Stimulated activated CD4-positive, alpha-beta T cell treated with anti-CD3 and anti-CD28 coated beads, Interleukin-1b, Interleukin-23, amount 100 ng/mL, for 48 hours (primary cell): ENCODE measurements at places on chromosomes 3 and 15.

GRCh38 chr3:55824406-55824805 lies 337.3 kb upstream of the WNT5A start:
- no peak for DNase-seq

DNA sequence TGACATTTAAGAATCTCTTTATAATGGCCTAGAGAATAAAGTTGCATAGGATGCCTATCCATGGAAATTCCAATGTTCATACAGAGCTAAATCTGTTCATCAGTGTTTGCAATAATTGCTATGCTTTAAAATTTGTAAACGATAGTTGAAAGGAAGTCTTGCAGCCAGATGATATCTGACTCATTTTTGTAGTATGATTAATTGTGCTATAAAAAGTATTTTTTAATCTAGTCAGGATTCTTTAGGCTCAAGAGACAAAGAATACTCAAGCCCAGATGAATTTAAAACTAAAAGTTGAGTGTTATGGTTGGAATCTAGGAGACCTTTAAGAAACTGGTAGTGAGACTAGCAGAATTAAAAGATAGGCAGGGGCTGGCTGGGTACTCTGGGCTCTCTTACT lies 50.5 kb downstream of the SUCNR1 start:
- DNase-seq, result no peak

- no peak for DNase-seq
Measured at GRCh38 chr15:68492855-68493254, 60.9 kb upstream of the ITGA11 start.

- no peak for DNase-seq
Measured at GRCh38 chr3:194508491-194509453, 22.0 kb upstream of the ATP13A3 start.

DNA sequence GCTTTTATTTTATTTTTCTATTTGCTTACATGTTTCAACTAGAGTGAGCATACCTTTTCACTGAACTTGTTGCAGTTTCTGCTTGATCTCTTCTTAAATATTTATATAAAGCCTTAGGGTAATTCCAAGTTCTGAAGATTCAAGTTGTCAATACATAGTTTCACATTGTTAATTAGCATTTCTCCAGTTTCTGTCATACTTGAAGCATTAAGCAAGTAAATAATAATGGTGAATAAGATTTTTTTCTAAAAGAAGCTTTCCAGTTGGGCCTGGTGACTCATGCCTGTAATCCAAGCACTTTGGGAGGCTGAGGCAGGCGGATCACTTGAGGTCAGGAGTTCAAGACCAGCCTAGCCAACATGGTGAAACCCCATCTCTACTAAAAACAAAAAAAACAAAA lies 53.9 kb downstream of the CALML4 start:
- no peak for DNase-seq

DNA sequence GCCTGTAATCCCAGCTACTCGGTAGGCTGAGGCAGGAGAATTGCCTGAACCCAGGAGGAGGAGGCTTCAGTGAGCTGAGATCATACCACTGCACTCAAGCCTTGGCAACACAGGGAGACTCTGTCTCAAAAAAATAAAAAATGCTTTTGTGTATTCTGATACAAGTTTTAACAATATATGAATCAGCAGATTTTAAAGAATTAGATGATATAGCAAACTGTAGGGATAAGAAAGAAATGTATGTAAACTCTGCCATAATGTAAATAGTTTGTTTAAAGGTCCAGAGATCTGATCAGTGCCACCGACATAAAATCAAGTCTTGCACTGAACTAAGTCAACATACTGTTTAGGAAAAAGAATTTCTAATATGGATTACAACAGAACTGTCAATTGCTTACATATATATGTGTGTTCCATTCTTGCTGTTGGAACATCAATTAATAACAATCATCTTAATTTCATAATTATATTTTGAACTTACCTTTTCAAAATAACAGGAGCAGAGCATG lies 208.3 kb downstream of the NEK10 start:
- no peak for DNase-seq

- no peak for DNase-seq
Measured at GRCh38 chr3:14758297-14758696, 60.5 kb upstream of the FGD5 start.

DNA sequence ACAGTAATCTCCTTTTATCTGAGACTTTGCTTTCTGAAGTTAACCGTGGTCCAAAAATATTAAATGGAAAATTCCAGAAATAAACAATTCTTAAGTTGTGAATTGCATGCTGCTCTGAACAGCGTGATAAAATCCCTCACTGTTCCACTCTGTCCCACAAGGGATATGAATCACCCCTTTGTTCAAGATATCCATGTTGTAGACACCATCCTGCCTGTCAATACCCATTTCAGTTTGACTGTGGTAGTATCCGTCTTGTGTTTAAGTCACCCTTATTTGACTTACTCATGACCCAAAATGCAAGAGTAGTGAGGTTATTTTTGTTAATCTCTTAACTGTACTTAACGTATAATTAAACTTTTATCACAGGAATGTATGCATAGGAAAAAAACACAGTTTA lies 435.0 kb downstream of the SHQ1 start:
- DNase-seq, result no peak

DNA sequence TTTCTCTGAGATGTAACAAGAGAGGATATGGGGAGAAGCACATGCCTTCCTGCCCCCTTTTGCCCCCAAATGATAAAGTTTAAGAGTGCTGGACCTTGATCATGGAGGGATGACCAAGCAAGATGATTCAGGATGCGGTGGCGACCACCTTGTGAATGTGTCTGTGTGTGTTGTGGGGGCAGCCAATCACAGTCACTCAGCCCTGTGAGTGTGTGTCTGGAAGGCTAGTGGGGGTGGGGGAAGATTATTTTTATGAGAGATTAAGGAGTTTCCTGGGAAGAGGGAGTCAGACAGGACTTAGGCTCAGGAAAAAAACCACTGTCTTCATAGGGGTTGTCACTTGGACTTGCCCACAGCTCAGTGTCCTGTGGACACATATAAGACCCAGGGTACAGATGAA lies 57.8 kb upstream of the KY start:
- DNase-seq, result no peak

DNA sequence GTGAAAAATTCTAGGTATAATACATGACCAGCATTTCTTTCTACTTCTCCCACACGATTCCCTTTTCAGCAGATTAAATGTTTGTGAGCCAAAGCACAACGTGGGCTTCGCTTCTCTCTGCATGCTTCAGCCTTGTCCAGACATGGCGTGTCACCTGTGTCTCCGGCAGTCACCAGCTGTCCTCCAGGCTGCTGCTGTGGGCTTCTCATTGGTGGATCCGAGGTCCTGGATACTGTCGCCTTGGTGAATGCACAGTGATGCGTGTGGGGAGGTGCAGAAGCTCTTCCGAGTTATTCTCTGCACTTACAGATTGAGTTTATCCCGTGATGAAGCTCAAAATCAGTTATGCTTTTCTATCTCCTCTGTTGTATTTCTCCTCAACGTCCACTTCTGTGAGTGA lies 23.0 kb upstream of the GOLGA8J start:
- DNase-seq, result no peak

GRCh38 chr3:141334627-141335250 lies 33.6 kb upstream of the ZBTB38 start:
- DNase-seq, result no peak

DNA sequence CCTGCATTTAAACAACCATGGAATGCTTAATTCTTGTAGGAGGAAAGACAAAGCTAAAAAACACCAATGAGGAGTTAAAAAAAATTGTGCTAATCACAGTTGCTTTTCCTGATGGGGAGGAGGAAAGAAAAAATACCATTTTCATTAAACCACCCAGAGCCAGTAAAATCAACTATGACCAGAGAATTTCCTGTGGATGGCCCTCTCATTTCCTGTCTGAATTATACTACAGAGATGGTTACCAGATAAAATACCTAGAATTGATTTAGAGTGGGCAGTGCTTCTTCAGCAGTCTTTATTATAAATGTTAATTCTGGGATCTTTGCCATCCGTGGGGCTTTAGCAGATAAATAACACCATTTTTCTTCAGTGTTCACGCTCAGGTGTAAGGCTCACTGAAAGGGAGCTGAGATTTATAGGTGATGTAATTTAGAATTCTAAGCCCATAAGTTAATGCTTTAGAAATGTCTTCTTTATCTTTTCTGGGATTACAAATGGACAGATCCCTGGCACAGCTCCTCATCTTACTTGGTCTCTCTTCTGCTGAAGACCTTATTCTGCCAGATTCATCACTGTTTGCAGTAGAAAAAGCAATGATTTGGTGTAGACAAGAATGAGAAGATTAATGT lies 37.9 kb downstream of the RETNLB start:
- no peak for DNase-seq

DNA sequence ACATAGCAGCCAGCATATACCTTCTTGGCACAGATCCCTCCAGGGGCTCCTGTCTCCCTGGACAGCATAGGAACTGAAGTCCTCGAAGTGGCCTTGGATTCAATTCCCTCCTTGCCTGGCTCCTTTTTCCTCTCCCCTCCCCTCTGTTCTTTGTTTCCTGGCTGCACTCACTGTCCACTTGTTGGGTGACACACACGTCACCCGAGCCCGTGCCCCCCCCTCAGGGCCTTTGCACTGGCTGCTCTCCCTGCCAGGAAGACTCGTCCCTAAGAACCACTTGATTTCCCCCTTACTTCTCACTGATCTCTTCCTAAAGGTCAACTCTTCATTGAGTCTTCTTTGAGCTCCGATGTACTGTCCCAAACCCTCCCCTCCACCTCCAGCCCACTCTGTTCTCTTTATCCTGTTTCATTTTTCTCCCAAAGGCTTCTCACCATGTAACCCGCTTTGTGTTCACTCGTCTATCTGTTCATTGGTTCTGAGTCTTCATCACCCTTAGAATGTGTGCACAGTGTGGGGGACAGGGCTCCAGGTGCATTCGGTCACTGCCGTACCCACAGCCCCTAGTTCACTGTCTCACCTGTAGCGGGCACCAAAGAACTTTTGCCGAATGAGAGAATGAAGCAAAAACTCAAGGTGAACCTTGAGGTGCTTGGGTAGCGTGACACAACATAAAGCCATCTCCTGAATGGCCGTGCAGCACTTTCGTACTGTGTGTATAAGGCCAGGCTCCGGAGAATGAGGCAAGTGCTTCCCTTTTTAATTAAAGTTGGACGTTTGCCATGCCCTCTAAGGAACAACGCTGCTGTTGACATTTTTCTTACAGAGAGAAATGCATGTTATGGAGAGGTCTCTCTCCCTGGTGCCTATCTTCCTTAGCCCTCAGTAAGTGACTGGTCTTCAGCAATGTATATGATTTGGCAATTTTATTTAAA lies 74.0 kb downstream of the CHRNA7 start:
- no peak for DNase-seq

GRCh38 chr3:117297541-117297940 lies 588.0 kb downstream of the TUSC7 start:
- DNase-seq, result no peak

DNA sequence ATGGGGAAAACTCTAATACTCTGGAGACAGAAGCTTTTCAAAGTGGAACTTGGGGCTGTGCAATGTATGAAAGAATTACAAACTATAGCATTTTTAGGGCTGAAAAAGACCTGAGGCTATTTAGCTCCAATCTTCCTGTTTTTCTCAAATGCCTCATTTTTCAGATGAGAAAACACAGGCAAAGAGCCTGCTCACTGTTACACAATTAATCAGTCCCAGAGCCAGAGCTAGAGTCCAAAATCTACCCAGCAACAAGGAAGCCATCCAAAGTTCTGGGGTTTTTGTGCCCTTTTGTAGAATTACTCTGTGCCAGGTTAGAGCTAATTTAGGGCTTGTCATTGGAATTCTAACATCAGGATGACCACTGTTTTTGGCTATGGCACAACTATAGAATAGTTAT lies 45.5 kb downstream of the GPR149 start:
- no peak for DNase-seq

- no peak for DNase-seq
Measured at GRCh38 chr15:31013863-31014607, 22.6 kb upstream of the MTMR10 start.

GRCh38 chr15:77988347-77989295 lies 88.9 kb downstream of the TBC1D2B start:
- DNase-seq, result no peak

DNA sequence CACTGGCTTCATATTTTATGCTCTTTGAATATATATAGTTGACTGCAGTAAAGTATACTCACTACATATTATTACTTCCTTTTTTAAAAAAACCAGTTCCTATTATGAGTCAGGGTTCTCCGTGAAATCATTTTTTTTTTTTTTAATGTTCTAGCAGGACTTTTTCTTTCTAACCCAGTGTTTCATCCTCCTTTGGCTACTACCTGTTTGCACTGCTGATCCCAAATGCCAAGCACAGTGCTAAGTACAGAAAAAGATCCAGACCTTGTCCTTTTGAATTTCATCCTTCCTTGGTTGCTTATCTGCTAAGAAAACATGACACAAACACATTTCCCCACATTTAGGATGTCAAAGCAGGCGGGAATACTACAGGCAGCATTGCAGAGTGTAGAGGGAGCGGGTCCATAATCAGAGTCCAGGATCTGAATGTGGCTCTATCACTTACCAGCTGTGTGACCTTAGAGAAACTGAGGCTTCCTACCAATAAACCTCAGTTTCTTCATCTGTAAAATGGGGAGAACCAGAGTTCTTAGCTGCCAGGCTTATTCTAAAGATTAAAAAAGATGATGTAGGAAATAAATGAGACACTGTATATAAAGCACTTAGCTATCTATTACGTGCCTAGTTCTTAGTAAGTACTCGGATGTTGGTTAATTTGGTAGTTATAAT lies 37.2 kb upstream of the ANPEP start:
- DNase-seq, result no peak

- no peak for DNase-seq
Measured at GRCh38 chr3:82627733-82628132, 866.3 kb upstream of the GBE1 start.

DNA sequence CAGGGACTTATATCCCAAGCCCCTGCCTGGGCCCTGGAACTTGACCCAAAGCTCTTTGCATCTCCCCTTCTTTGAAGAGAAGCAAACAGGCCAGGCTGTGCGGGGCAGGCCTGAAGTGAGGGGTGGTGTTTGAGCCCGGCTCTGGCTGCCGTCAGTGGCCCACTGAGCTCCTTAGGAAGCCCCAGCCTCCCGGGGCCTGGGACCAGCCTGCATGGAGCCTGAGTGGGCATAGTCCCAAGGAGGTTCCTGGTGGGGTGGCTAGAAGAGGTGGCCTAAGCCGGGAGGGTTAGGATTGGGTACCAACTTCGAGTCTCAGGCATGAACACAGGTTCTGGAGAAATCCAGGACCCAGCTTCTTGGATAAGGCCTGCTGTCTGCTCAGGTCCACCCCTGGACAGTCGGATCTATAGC lies 6.4 kb downstream of the TMIE start:
- DNase-seq, result no peak

GRCh38 chr3:170520996-170521395 lies 64.9 kb downstream of the SLC7A14 start:
- DNase-seq, result no peak

DNA sequence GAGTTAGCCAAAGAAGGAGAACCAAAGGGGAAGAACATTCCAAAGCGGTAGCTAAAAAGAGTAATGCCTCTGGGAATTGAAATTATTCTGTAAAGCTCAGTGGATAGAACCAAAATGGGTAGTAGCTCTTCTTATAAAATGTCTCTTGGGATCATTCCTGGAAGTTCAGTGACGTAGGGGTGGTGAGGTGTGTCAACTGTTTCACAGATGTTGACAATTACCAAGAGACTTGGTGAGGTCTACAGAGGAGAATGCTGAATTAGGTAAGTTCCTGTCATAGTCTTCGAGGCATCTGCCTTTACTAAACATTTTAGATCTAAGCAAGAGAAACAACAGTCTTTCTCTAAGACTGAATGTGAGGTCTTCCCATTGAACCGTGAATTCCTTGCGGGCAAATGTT lies 67.8 kb downstream of the TPRG1 start:
- DNase-seq, result no peak

GRCh38 chr15:40045572-40046217 lies 6.7 kb upstream of the SRP14 start:
- DNase-seq, result no peak

GRCh38 chr3:150868282-150868681 lies 37.0 kb downstream of the MINDY4B start:
- DNase-seq, result no peak
